ENCODE measurements at places on chromosomes 12 and 14. TPM values are rescaled to one million over a fixed set of nuclear protein-coding genes. Genes with fewer than 3 reads are reported as not detected.

Gene MYH7
- not detected for total RNA-seq

Gene RNASE2
- total RNA-seq: not detected

Gene TIMELESS
- total RNA-seq: 9.7 TPM

Gene RBMS2
- 33.9 TPM for total RNA-seq

Gene KITLG
- total RNA-seq: 34.2 TPM

Gene NGB
- not detected for total RNA-seq

Gene MYL2
- total RNA-seq: not detected

Gene CCDC60
- 1.2 TPM for total RNA-seq

Gene PNN
- total RNA-seq: 36.6 TPM

Gene STAC3
- 2.0 TPM for total RNA-seq

Gene PELI2
- total RNA-seq: 12.2 TPM

Gene KCNJ8
- total RNA-seq: 2.4 TPM

Gene TGM1
- 2.9 TPM for total RNA-seq

Gene DENR
- 31.9 TPM for total RNA-seq

Gene NUAK1
- total RNA-seq: 4.2 TPM

Gene SMARCC2
- 85.6 TPM for total RNA-seq

Gene PSMC6
- 61.6 TPM for total RNA-seq

Gene TMEM119
- total RNA-seq: 3.6 TPM

Gene FOXA1
- total RNA-seq: 58.4 TPM

Gene STXBP6
- total RNA-seq: 19.9 TPM

Gene SAMD4A
- 11.2 TPM for total RNA-seq

Gene SMIM41
- not detected for total RNA-seq

Gene NUP37
- 19.0 TPM for total RNA-seq

Gene CIROP
- not detected for total RNA-seq

Gene DHRS2
- total RNA-seq: 0.22 TPM

Gene NPFF
- not detected for total RNA-seq

Gene NDRG2
- total RNA-seq: 140 TPM

Gene CARMIL3
- 1.1 TPM for total RNA-seq

Gene GZMB
- 1.3 TPM for total RNA-seq

Gene CMAS
- 139 TPM for total RNA-seq

Gene FGF6
- total RNA-seq: not detected

Gene CAPZA3
- not detected for total RNA-seq

Gene CCDC175
- 0.79 TPM for total RNA-seq

Gene CCDC177
- total RNA-seq: not detected

Gene LRRK2
- 1.7 TPM for total RNA-seq

Gene TEX22
- total RNA-seq: 1.3 TPM

Gene FAM186B
- 0.31 TPM for total RNA-seq

Gene MAP3K9
- total RNA-seq: 12.4 TPM

Gene TRHDE
- 3.9 TPM for total RNA-seq

Gene TRIM9
- total RNA-seq: 6.2 TPM

Gene LRIG3
- 83.4 TPM for total RNA-seq

Gene PMCH
- total RNA-seq: not detected

Gene SRRM4
- not detected for total RNA-seq

Gene HVCN1
- total RNA-seq: 1.4 TPM

Measured in left colon (tissue), 2 donors.